ENCODE measurements at places on chromosomes 7 and 10. TPM values are rescaled to one million over a fixed set of nuclear protein-coding genes. Genes with fewer than 3 reads are reported as not detected.

Gene TMEM213
- total RNA-seq = 0.12 TPM

GRCh38 chr10:24893127-24893526, 59.3 kb downstream of the PRTFDC1 start:
- no peak for DNase-seq

GRCh38 chr7:158858592-158859503, 2.5 kb downstream of the DYNC2I1 start:
- no peak for DNase-seq

- no peak for DNase-seq
Observed at GRCh38 chr10:30215623-30216022, 133.5 kb downstream of the MTPAP start.
